ENCODE measurements at places on chromosomes 16 and 17.
A peak's percentile ranks its signal among the peaks of the same experiment; 100 is the strongest.

DNA sequence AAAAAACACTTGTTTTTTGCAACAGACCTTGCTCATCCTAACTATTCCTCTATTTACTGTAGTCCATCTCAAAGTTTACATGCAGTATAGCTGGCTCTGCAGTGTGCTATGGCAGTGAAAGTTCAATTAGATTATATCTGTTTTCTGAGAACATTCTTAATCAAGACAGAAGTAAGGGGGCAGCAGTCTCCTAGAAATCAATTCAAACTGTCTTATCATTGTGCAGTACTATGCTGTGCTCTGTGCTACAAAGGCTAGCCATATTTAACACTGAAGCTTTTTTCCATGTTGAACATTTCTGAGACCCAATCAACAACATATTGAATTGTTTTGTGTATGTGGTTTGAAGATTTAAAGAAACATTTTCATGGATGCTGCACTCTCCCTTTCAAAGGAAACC, 11.4 kb downstream of the NETO2 start:
- DNase-seq, result no peak

DNA sequence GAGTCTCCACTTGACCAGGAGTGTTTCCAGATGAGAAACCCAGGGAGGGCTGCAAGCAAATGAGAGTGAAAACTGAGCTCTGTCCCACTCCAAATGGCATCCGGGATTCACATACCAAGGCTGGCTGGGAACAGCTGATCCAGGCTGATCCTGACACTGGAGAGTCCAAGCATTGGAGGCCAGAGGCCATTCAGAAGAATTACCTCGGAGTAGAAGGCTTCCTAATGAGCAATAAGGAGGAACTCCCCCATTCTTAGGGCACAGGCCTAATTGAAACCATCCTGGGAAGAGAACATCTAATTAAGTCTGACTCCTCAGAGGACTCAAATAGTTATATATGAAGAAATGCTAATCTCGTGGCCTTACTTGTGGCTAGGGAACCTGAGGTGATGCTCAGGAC, 142.8 kb downstream of the PRKCA start:
- no peak for DNase-seq

GRCh38 chr16:88130016-88130415, 178.8 kb downstream of the BANP start:
- DNase-seq, result no peak

DNA sequence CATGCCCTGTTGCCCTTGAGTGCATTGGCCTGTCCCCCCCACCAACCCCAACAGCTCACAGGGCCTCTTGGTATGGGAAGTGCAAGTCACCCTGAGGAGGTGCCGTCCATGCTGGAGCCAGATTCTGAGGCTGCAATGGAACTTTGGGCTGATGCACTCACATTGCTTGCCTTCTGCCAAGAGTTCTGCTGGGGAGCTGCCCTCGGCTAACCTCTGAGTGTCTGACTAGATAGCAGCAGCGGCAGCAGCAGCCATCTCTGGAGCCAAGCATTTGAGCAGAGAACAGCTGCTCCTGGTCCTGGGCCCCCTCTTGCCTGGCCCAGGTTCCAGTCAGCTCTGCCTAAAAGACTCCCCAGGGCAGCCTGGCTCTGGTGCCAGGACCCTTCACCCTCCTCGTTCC, 61.5 kb downstream of the GNAO1 start:
- DNase-seq, result no peak

GRCh38 chr17:41199421-41200078, 9.9 kb downstream of the KRTAP9-1 start:
- no peak for DNase-seq

DNA sequence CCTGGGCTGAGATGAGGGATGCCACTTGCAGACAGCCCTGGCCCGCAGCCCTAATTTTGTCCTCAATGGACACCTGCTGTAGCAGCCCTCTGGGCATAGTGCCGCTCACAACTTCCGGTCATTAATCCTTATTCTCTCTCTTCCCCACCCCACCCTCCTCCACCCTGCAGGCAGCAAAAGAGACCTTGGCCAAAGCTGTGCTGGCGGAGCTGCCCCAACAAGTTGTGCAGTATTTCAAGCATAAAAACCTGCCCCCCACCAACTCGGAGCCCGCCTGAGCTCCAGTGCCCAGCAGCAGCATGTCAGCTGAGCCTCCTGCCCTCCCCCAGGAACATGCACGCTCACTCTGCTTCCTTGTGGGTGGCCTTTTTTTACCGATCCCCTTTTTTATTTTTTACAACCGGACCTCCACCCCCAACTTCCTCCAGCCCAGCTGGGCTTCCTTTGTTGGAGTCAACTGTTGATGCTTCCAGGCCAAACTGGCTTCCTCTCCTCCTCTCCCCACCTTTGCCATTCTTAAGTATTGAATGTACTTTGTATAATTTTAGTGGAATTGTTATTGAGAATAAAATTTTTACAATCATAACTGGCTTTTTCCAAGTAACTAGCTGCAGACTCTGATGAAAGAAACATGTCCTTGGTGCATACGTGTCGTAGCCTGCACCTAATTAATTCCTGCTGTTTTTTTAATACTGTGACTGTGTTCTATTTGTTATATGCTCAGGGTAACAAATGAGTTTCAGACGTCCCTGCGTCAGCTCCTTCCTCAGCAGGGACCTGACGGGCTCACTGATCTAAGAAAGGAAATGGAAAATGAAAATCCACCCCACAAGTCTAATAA, 38.2 kb downstream of the PSME3IP1 start:
- no peak for DNase-seq

DNA sequence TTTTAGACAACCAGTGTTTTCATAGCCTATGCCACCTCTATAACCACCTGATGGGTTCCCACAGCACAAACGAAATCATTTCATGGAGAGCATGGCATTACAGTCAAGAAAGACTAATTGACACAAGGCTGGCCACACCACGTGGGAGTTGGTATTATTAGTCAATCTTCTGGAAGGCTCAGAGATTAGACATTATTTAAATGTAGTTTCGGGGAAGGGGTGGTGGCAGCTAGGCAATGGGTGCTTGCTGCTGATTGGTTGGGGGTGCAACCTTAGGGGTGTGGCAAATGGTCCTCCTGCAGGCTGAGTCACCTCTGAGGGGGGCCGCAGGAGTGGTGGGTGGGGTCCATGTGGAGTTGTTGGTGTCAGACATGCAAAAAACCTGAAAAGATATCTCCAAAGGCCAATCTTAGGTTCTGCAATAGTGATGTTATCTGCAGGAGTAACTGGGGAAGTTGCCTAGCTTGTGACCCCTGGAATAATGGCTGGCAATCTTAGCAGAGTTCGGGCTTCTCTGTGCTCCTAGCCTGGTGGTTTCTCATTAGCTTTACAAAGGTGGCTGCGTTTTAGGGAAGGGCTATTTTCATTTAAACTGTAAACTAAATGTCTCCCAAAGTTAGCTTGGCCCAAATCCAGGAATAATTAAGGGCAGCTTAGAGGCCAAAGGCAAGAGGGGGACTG, 4.6 kb downstream of the TEN1 start:
- DNase-seq, result no peak

GRCh38 chr17:57570724-57571344, 174.3 kb downstream of the CCDC182 start:
- no peak for DNase-seq

DNA sequence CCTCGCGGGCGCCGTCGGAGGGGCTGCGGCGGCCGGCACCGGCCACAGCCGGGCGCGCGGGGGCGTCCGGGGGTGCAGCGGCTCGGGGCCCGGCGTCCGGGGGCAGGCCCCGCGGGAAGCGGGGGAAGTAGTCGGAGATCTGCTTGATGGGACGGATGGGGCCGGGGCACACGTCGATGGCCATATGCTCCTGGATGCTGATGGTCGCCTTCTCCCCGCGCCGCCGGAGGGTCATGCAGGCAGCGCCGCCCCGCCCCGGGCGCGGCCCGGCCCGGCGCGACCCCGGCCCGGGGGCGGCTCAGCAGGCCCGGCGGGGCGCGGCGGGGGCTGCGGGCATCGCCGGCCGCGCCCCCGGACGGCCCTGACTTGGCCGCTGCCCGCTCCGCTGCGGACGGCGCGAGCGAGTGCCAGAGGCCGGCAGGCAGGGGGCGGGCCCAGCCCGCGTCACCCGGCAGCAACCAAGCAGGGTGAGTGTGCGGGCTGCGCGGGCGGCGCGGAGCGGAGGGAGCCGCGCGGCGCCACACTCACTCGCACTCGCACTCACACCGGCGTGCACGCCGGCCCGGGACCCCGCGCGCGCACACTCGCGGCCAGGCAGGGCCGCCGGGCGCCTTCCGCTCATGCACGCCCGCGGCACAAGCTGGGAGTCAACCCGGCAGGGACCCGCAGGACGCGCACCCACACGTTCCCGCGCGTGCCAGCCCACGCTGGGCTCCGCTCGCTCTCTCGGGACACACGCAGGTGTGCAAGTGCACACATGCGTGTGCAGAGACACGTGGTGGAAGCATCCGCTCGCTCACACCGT, at the start of gene DOC2B:
DOC2B (minus strand) TSS at position 406 of the 805 bp plus-strand sequence; CDS start at position 235, 171 bp downstream.
- DNase-seq, result no peak

GRCh38 chr17:15446036-15446435, 21.4 kb downstream of the CDRT4 start:
- no peak for DNase-seq

DNA sequence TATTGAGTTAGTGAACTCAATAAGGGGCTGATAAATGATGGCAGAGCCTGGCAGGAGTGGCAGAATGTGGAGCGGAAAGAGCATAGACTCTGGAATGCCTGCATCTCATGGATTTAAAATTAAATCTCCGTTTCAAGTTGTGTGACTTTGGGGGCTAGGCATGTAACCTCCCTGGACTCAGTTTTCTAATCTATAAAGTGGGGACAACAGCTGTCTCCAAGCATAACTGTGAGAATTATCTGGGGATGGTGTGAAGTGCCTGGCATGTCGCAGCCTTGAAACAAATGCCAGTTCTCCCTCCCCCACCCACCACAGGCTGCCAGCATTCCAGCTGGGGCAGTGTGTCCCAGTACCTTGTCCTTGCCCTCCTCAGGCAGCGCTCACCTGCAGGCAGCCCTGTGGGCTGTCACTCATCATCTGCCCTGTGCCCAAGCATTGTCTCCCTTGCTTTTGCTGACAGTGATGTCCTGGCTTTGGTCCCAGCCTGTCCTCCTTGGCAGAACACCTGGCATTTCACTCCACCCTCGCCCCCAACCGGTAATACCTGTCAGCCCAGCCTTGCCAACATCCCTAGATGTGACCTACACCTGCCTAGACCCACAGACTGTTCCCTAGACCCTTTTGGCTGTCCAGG, 129.6 kb downstream of the MRM1 start:
- DNase-seq, result no peak

DNA sequence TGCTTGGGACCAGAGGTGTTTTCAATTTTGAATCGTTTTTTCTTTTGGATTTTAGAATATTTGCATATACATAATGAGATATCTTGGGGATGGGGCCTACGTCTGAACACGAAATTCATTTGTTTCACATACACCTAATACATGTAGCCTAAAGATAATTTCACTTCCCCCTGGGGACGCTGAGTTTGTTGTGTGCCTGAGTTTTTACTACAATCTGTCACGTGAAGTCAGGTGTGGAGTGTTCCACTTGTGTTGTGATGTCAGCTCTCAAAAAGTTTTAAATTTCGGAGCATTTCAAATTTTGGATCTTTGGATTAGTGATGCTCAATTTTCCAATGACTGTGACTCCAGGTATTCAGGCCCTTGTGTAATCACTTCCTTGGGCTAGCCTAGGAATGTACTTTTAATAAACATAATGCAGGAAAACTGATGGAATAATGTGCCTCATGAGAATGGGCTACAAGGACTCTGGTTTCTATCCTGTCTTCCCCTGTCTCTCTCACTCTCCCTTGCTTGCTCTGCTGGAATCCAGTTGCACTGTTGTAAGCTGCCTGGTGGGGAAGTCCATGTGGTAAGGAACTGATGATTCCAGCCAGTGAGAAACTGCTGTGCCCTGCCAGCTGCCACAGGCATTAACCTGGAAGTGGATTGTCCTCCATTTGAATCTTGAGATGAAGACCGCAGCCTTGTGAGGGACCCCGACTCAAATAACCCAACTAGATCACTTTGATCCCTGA, 403.8 kb downstream of the SHISA9 start:
- DNase-seq, result no peak

GRCh38 chr16:84569382-84569987, 48.4 kb downstream of the COTL1 start:
- DNase-seq, result no peak

DNA sequence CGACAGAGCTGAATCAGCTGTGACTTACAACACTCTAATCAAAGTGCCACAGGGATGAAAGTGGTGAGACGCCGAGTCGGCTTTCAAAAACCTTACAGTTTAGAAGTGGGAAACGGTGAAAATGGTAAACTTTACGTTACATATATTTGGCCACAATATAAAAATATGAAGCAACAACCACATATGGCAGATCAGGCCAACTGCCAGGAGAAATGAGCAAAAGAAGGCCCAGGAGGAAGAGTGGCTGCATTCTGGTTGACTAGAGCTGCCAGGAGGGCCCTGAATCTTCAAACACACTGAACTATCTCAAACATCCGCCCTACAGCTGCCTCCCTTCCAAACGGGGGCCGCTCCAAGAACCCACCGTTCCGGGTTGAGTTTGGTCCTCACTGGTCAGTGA, 56.3 kb downstream of the MRM3 start:
- no peak for DNase-seq

DNA sequence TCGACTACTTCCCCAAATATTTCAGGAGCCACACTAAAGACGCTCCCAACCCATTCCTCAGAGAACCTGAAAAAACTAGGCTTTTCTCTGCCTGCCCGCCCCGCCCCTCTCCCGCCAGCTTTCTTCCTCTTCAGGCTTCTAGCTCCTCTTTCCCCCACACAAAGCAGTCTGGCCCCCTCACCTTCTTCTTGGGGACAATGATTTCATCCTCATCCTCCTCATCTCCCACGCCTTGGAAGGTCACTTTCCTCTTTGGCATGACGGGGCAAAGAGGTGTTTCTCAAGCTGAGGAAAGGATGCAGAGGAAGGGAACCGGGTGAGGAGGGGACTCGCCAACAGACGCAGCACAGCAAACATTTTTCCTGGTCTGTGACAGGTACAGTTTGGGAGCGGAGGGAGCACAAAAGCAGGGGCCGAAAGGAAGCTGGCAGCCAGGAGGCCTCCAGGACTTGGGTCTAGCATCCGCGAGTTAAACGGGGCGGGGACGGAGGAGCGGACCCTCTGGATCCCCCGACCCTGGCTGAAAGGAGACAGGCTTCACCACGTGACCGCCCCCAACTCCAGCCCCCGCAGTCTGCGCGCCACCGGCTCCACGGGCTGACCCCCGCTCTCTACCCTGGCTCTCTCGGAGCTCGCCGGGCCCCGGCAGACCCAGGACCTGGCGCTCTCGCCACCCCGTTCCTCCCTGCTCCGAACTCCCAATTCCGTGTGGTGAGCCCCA, 525 bp downstream of the CD2BP2 start:
- no peak for DNase-seq

GRCh38 chr17:74770498-74771318, 5.4 kb downstream of the NAT9 start:
- DNase-seq, result peak; percentile 66

GRCh38 chr17:5975661-5976060, 94.5 kb upstream of the WSCD1 start:
- DNase-seq, result no peak

- no peak for DNase-seq
Observed at GRCh38 chr17:43956222-43956621, 2.5 kb upstream of the PYY start.

GRCh38 chr16:80564394-80564793, 23.6 kb downstream of the DYNLRB2 start:
- DNase-seq, result no peak
